Neural crest cell (in vitro differentiated cells): ENCODE measurements at places on chromosomes 11 and 22. TPM values are rescaled to one million over a fixed set of nuclear protein-coding genes. Genes with fewer than 3 reads are reported as not detected.

The MS4A6A gene
- total RNA-seq: not detected in 2 replicates

GRCh38 chr11:73507086-73507485 lies 90.8 kb downstream of the FAM168A start:
- no peak for DNase-seq

The LSP1 gene
- not detected in 2 replicates for total RNA-seq

GRCh38 chr11:1049431-1049891 lies 12.9 kb upstream of the MUC6 start:
- DNase-seq: no peak

- DNase-seq: no peak
These were observed 3.6 kb upstream of the OR2AT4 start for GRCh38 chr11:75100314-75100713.

GRCh38 chr11:79966592-79966991 lies 525.8 kb upstream of the TENM4 start:
- DNase-seq: no peak

The DEFB131B gene
- not detected in 2 replicates for total RNA-seq

GRCh38 chr22:48438800-48439559 lies 1388.7 kb downstream of the BRD1 start:
- no peak for DNase-seq

DNA sequence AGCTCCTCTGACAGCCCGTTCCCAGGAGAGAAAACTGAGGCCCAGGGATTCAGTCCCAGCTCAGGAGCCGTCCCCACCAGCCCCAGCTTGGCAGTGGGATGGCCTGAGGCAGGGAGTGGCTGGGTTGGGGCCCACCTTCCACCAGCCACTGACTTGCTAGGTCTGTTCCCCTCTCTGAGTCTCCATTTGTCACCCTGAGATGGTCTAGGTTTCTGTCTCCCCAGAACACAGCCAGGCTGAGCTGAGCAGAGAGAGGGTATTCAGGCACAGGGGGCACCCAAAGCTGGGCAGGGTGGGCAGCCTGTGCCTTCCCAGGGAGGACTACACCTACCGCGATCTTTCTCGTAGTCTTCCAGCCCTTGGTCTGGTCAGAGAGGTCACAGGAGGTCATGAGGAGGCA lies 95.7 kb downstream of the PDE2A start:
- DNase-seq: no peak

The SEPTIN5 gene
- total RNA-seq: 30.2 and 31.9 TPM in 2 replicates

DNA sequence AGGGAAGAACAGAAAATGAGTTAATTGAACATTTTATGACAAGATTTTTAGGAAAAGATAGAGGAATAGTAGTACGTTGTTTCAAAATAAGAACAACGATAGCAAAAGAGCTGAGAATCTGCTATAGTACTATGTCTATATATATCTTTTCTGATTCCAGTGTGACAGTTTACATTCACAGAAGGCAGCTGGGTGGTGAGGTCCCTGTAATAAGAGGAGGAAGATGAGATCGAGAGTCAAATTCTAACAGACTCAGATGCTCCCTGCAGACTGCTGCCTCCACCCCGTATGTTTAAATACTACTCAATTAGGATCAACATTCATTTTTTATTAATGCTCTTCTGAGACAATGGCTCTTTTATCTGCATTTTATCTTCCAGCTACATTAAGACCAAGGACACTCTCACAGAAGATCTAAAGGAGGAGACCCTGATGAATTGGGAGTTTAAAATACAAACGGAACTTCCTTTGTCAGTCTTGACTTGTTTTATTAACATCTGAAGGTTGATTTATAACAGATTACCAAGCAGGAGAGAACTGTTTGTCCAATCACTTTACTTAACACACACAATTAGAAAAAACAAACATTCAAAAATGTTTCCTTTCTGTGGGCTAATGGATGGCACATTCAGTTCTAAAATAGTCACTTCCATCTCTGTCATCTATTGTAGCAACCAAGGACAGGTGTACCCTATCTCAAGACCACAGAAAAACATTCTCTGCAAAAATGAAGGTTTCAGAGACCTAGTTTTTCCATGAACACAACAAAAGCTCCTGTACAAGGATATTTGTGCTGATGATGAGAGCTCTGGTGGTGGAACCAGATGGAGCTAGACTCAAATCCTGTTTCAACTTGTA lies 240.2 kb downstream of the CADM1 start:
- no peak for DNase-seq

The PANX3 gene
- total RNA-seq: not detected in 2 replicates
